ENCODE measurements at places on chromosomes 11 and 22.
A peak's percentile ranks its signal among the peaks of the same experiment; 100 is the strongest.

DNA sequence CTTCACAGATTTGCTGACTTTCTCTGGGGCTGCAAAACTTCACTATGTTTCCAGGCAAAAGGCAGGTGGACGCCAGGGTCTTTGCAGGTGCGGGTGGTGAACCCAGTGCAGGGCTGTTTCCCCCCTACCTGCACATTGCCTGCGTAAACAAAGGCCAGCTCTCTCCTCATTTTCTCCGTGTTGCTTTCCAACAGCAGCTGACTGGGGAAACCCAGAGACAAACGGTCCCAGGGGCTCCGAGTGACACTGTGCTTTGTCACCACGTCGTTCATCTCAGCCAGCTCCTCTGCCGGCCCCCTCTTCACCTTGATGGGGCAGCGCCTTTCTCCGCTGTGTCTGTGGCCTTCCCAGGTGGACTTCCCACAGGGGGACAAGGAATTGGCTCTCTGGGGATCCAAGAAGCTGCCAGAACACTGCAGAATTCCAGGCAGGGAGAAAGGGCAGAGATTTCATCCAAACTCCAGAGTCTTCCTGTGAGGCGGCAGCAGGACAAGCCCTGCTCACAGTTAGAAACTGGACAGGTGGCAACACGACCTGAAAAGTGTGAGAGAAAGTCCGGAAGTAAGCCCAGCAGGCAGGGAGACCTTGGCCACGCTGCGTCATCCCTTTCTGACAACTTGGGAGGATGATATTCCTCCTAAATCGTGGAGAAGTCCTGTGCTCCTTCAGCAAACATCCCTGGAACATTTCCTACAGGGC, 1493.7 kb downstream of the TBC1D22A start:
- DNase-seq, result no peak

- no peak for DNase-seq
Observed at GRCh38 chr11:45247433-45247832, 38.7 kb downstream of the SYT13 start.

GRCh38 chr11:47765086-47765485, 2.1 kb downstream of the FNBP4 start:
- DNase-seq, result no peak

DNA sequence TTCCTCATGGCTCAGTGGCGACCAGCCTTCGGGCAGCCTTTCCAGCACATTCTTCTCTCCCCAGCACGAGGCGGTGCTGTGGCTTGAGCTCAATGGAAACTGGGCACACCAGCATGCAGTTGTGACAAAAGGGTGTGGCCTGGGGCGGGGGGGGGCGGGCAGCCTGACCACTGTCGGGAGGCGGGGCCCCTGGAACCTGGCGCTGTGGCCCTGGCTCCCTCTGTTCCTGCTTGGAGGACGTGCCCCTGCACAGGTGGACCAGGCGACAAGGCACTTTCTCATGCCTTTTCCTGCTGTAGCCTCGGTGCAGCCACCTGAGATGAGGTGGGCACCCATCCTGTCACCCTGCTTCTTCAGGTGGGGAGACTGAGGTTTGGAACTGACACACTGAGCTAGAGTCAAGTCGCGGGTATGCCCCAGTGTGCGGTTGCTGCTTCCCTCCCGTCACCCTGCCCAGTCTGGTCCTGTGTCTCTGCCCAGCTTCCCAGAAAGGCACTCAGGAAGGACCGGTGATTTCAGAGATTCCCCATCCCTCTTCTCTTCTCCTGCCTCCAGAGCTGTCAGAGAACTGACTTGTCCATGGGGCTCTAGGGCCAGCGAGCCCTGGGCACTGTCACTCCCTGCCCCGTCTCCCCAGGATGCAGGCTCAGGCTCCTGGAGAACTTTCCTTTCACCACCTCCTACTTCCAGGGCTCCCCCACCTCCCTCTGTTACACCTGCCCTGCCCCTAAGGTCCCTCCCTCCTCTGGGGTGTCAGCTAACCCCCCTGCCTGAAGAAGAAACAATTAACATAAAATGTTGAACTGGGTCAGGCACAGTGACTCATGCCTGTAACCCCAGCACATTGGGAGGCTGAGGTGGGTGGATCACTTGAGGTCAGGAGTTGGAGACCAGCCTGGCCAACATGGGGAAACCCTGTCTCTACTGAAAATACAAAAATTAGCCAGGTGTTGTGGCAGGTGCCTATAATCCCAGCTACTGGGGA, 9.9 kb downstream of the B3GAT1 start:
- no peak for DNase-seq

- DNase-seq, result no peak
Observed at GRCh38 chr11:133708547-133709051, 136.7 kb downstream of the SPATA19 start.

GRCh38 chr11:37951996-37952395, 1354.0 kb upstream of the RAG2 start:
- DNase-seq, result no peak

DNA sequence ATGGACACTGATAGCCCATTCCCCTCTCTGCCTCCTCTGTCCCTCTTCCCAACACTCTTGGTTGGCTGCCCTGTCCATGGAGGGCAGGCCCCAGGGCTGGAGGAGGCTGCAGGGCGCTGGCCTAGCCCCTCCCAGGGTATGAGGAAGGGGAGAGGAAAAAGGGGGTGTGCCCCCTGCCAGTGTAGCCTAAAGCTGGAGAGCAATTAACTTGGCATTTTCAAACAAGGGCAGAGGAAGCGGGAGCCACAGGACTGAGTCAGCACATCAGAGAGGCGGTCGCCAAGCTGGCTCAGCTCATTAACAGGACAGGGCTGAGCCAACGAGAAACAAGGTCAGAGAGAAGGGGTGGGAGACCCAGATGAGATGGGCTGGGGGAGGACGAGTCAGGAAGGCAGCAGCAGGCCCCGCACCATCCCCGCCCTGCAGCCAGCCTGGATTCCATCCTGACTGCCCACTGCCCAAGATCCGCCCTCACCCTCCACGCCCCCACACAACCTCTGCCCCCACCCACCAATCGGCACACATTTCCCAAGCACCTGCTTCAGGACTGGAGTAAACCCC, 76.3 kb downstream of the BUD13 start:
- no peak for DNase-seq

DNA sequence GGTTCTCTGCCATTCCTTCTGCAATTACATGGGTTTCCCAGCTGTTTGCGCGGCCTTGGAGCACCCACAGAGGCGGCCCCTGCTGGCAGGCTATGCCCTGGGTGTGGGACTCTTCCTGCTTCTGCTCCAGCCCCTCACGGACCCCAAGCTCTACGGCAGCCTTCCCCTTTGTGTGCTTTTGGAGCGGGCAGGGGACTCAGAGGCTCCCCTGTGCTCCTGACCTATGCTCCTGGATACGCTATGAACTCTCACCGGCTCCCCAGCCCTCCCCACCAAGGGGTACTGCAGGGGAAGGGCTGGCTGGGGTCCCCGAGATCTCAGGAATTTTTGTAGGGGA, 2.6 kb downstream of the RCE1 start:
- no peak for DNase-seq

DNA sequence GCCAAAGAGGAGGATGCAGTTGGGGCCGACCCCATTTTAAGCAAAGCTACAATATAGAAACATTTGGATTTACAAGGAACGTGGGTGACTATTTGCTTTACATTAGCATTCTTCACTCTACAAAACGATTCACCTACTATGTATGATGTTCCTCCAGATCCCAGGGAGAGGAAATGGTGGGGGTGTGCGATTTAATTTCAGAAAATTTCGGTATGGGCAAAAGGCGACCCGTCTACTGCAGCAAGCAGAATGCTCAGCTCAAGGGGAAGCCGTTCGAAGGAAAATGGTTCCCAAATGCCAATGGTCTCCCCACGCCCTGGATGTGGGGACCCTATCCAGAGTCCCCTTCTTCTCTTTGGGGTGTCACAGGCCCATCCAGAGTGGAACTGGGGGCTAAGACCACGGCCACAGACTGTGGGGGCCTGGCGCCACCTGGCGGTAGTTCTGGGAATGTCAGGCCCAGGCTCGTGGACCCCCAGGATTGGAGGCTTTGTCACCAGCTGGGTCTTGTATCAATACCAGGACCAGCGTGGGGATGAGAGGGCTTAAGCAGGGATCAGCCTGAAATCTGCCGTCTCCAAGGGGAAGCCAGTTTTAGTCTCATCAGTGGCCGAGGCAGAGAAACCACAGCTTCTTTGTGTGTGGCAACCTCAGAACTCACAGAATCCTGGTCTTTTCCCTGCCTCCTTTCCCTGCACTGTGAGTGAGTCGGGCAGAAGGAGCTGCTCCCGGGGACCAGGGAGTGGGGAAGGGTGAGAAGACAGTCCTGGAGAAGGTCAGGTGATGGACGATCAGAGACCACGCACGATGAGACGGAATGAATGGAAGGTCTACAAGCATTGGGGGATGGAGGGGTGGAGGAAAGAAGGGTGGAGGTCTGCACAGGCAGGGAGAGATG, 8.4 kb downstream of the LRRC10B start:
- no peak for DNase-seq

DNA sequence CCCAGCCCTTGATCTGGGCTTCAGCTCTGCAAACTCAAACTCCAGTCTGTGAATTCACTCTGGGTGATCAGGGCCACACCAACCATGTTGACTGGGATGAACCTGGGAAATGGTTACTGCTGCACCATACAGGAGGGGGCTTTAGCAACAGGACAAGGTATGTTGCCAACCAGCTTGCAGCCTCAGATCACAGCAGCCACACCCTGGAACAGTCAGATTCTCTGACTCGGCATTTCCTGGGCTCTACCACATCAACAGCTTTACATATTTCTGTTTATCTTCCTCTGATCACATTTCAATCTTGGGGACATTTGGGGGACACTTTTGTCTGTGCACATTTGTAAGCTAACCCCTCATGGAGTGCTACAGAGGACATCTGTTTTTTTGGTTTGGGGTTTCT, 267.0 kb upstream of the NCAM1 start:
- no peak for DNase-seq

DNA sequence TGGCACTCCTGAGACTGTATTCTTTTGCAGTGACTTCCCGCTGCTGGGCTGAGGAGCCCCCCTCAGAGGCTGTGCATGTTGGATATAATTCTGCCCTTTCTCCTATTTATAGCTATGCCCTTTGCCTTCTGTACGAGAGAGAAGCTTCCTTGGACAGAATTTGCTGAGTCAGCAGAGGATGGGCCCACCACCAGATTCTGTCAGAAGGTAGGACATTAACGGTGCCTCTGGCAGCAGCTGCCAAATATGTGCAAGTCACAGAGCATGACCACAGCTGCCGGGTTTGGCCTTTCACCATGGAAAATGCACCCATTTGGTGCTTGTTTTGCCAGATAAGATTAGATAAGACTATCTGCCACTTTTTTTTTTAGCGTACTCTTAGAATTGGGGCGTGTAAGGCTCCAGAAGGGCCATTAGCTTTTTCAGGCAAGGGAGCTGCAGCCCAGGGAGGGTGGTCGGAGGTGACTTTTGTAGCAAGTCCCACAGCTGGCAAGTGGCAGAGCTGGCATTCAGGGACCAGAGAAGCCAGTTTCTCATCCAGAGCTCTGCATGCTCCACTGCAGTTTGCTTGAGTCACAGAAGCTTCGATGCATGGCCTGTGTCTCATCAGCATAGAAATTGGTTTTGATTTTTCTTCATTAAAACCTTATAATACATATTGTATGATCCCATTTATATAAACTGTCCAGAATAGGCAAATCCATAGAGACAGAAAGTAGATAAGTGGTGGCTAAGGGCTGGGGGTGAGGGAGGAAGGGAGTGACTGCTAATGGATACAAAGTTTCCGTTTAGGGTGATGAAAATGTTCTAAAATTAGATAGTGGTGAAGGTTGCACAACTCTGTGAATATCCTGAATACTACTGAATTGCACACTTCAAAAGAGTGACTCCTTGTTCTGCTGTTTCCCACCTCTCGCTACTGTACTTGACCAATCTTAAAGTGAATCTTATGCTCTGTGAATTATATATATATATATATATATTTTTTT, 15.8 kb downstream of the UPB1 start:
- DNase-seq, result no peak

- no peak for DNase-seq
Observed at GRCh38 chr11:59865031-59865430, 1.3 kb downstream of the TCN1 start.

- DNase-seq, result peak; percentile 61
Observed at GRCh38 chr11:118314988-118315411, 10.5 kb downstream of the CD3E start.

- no peak for DNase-seq
Observed at GRCh38 chr11:66432597-66432996, 6.1 kb downstream of the MRPL11 start.

DNA sequence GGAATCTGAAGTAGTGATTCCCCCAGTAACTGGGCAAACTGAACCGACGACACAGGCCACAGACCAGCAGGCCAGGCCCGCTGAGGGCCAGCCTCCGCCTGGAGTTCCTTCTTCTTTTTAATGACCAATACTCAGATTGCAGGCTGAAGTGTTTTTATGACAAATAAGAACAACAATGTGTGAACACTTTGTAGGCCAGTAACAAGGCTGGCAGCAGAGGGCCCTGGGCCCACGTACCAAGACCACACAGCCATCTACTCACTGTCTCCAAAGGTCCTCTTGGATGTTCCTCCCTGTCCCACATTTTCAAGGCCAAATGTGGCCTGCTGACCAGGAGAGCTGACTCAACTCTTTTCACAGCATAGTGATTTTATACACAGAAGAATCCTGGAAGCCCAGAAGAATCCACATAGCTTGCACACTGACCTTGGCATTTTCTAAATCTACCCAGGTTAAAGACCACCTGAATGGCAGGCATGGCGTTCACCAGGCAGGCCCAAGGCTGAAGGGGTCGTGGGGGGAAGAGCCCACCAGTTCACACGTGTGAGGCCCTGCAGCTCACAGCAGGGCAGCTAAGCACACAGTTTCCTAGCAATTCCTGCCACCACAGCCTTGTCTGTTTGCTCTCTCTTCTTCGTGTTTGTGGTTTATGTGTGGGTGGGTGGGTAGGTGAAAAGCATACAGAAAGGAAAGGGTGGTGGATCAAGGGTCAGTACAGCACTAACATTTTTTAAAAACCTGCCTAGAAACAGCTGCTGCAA, 13.3 kb downstream of the SMCO4 start:
- no peak for DNase-seq

DNA sequence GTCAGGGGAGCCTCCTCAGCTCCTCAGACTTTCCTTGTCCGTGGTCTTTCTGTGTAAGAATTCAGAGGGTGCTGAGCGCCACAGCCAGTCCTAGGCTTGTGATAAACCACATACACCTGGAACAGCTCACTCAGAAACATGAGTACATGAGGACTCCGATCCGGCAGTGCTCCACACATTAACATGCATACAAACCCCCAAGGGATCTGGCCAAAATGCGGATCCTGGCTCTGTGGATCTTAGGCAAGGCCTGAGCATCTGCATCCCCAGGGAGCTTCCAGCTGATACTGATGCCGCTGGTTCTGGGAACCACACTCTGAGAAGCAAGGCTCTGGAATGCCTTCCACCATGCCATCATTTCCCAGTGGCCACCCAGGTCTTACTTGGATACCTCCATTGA, 20.6 kb upstream of the OPCML start:
- DNase-seq, result no peak

Measured in NCI-H526 treated with DMSO at 0.1 percent for 48 hours (cell line).